ENCODE measurements at places on chromosomes 5 and 9.

DNA sequence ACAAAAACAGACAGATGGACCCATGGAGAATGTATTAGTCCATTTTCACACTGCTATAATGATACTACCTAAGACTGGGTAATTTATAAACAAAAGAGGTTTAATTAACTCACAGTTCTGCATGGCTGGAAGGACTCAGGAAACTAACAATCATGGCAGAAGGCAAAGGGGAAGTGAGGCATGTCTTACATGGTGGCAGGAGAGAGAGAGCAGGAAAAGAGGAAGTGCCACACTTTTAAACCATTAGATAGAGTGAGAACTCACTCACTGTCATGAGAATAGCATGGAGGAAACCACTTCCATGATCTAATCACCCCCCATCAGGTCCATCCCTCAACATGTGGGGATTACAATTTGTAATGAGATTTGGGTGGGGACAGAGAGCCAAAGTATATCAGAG lies 808.9 kb downstream of the CDH12 start:
- no peak overlapping the region for H3K27ac ChIP-seq
- H3K36me3 ChIP-seq = no peaks in the 10 kb centered on the region
- no peak overlapping the region for H3K4me3 ChIP-seq
- no peaks in the 10 kb centered on the region for H3K4me1 ChIP-seq
- no peak for DNase-seq
- no peaks in the 10 kb centered on the region for H3K27me3 ChIP-seq

DNA sequence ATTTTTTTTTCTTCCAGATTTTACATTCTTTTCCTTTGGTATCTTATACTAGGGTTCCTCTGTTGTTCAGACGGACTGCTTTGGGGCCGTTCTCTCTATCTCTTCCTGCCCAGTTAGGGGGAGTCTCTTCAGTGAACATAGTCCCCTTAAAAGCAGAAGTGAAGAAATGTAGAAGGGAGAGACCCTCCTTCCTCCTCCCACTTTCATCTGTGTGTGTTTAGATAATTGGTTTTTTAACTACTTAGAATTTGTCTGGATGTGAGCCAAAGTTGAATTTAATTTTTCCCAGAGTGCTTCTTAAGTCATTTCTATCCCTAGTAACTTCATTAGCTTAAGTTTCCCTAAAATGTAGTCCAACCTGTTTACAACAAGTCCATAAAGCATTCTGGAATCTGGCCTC lies 167.5 kb downstream of the HACD4 start:
- no peaks in the 10 kb centered on the region for H3K27me3 ChIP-seq
- no peak overlapping the region for H3K27ac ChIP-seq
- DNase-seq = no peak
- no peaks in the 10 kb centered on the region for H3K36me3 ChIP-seq
- no peaks in the 10 kb centered on the region for H3K4me1 ChIP-seq
- H3K4me3 ChIP-seq = no peak overlapping the region

- H3K27me3 ChIP-seq = no peaks in the 10 kb centered on the region
- no peaks in the 10 kb centered on the region for H3K4me1 ChIP-seq
- H3K27ac ChIP-seq = no peak overlapping the region
- no peak for DNase-seq
These were observed 1238.7 kb upstream of the WWC1 start for GRCh38 chr5:167052791-167053190.

DNA sequence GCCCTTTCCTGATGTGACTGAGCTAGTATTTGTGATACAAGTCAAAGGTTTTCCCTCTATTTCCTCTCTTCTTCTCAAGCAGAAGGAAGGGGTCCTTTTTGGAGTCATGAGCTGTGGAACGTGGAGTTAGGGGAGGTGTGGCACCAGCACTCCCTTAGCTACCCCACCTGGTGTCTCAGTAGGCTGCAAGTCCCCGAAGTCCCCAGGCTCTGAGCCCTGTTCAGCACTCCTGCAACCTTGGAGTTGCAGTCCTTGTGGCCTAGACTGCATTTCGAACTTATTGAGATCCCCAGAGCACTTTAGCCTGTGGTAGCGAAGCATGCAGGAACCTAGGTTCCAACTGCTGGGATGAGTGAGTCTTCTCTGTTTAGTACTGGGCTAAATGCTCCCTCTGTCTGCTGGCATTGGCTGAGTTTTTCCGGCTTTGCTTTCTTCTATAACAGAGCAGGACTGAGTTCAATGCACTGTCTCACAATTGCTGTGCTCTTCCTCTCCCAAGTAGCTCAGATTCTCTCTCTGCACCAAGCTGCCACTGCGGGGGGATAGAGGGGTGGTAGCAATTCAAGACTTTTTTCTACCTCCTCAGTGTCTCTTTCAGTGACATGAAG lies 600.7 kb upstream of the CDH9 start:
- H3K27me3 ChIP-seq = no peaks in the 10 kb centered on the region
- no peaks in the 10 kb centered on the region for H3K4me1 ChIP-seq
- DNase-seq = no peak
- H3K27ac ChIP-seq = no peak overlapping the region
- H3K4me3 ChIP-seq = no peak overlapping the region
- H3K36me3 ChIP-seq = no peaks in the 10 kb centered on the region

DNA sequence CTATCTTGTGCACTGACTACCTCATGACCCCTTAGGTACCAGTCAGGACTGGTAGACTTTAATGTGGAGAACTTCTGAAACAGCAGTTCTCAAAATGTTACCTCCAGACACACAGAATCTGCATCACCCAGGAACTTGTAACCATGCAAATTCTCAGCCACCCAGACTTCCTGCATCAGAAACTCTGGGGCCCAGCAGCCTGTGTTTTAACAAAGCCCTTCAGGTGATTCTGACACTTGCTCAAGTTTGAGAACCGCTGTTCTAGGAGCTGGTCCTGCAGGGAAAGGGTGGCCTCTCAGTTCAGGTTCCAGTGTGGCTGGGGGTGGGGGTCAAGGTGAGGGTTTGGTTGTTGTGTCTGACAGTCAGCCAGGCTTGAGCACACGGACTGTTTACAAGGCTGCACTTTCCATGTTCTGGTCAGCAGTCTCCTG lies 28.4 kb downstream of the ZFP62 start:
- H3K36me3 ChIP-seq = no peaks in the 10 kb centered on the region
- peaks cover 3% of the 10 kb centered on the region for H3K4me1 ChIP-seq
- no peak for DNase-seq
- H3K27me3 ChIP-seq = no peaks in the 10 kb centered on the region
- no peak overlapping the region for H3K4me3 ChIP-seq
- H3K27ac ChIP-seq = peak overlapping the region; percentile 92

DNA sequence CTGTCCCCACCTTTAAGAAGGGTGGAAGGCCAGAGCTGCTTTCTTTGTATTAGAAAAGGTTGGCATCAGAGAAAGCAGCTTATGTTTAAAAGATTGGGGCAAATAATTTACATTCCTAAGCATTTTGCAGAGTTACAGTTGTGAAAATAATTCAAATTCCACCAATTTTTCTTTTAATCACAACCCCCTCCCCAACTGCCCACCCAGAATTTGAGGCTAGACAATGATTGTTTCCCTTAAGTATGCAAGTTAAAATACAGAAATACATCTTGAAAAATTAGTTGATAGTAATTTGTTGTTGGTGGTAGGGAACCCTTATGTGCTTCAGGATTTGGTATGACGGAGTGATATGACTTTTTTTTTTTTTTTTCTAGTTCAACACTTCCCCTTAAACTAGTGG lies 133.0 kb downstream of the ZSWIM6 start:
- no peak for DNase-seq
- no peaks in the 10 kb centered on the region for H3K4me1 ChIP-seq
- H3K36me3 ChIP-seq = no peaks in the 10 kb centered on the region
- no peak overlapping the region for H3K27ac ChIP-seq

GRCh38 chr9:7095058-7095457 lies 337.3 kb downstream of the KDM4C start:
- no peaks in the 10 kb centered on the region for H3K4me1 ChIP-seq
- no peak for DNase-seq
- H3K27me3 ChIP-seq = no peaks in the 10 kb centered on the region
- H3K4me3 ChIP-seq = no peak overlapping the region
- H3K36me3 ChIP-seq = no peaks in the 10 kb centered on the region
- no peak overlapping the region for H3K27ac ChIP-seq

- peak; percentile 80 for DNase-seq
- no peaks in the 10 kb centered on the region for H3K4me1 ChIP-seq
- no peaks in the 10 kb centered on the region for H3K27me3 ChIP-seq
These were observed 547 bp downstream of the NIPBL start for GRCh38 chr5:36876965-36877666.

GRCh38 chr5:95623706-95624105 lies 3.8 kb downstream of the GPR150 start:
- H3K36me3 ChIP-seq = no peaks in the 10 kb centered on the region
- peaks cover 3% of the 10 kb centered on the region for H3K4me1 ChIP-seq
- H3K27ac ChIP-seq = no peak overlapping the region
- DNase-seq = no peak

GRCh38 chr9:89466451-89467277 lies 31.2 kb downstream of the SEMA4D start:
- no peak overlapping the region for H3K4me3 ChIP-seq
- peak overlapping the region; percentile 84 for H3K27ac ChIP-seq
- no peaks in the 10 kb centered on the region for H3K27me3 ChIP-seq
- DNase-seq = peak; percentile 54

DNA sequence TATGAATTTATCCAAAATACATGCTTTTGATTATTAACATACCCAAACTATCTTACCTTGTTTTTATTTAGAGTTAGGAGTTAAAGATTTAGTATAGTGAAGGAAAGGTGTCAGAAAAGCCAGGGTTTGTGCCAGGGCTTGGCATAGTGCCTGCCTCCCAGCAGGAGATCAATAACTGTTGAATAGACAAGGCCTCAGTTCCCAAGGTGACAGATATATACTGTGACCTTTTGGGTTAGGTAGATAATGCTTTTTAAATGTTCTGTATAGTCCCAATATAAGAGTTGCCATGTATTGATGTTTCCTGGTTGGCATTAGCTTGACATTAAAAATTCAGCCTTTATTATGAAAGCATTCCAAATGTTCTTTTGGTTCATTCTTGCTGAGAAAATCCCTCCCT lies 121.8 kb downstream of the MCTP1 start:
- no peak overlapping the region for H3K4me3 ChIP-seq
- H3K27ac ChIP-seq = no peak overlapping the region
- no peaks in the 10 kb centered on the region for H3K4me1 ChIP-seq
- no peaks in the 10 kb centered on the region for H3K27me3 ChIP-seq
- DNase-seq = no peak
- H3K36me3 ChIP-seq = no peaks in the 10 kb centered on the region

DNA sequence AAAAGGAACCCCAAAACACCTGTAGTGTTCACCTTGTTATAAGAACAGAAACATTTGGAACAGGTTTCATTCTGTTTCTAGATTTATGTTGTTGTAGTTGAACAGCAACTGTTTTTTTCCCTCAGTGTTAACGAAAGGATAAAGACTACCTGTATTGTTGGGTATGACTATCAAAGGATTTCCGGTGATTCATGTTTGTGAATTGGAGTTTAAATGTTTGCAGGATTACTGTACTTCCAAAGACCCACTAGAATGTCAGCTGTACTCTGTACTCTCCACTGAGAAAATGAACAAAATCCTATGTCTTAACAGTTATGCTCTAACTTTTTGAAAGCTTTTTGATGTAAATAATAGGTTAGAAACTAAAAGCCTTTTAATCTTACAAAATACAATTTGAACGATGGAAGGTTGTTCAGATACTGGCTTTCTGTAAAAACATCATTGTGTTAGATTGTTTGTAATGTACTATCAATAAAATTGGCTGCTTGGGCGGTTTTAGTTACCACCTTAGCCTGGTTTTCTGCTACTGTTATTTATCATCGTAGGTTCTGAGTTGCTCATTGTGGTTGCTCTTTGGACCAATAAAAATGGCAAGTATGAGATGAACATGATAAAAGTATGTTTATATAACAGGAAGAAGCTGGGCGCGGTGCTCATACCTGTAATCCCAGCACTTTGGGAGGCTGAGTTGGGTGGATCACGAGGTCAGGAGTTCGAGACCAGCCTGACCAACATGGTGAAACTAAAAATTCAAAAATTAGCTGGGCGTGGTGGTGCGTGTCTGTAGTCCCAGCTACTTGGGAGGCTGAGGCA lies 44.1 kb downstream of the DCP2 start:
- H3K36me3 ChIP-seq = peaks cover 6% of the 10 kb centered on the region
- H3K27ac ChIP-seq = no peak overlapping the region
- no peaks in the 10 kb centered on the region for H3K4me1 ChIP-seq
- H3K27me3 ChIP-seq = no peaks in the 10 kb centered on the region
- no peak for DNase-seq

- H3K27me3 ChIP-seq = no peaks in the 10 kb centered on the region
- DNase-seq = no peak
- H3K4me1 ChIP-seq = no peaks in the 10 kb centered on the region
- H3K4me3 ChIP-seq = peak overlapping the region; percentile 59
- no peaks in the 10 kb centered on the region for H3K36me3 ChIP-seq
These were observed 1.5 kb downstream of the CA9 start for GRCh38 chr9:35675204-35675603.

- DNase-seq = no peak
- H3K27me3 ChIP-seq = no peaks in the 10 kb centered on the region
- H3K36me3 ChIP-seq = no peaks in the 10 kb centered on the region
These were observed 1008.9 kb downstream of the EFNA5 start for GRCh38 chr5:106661866-106662265.

DNA sequence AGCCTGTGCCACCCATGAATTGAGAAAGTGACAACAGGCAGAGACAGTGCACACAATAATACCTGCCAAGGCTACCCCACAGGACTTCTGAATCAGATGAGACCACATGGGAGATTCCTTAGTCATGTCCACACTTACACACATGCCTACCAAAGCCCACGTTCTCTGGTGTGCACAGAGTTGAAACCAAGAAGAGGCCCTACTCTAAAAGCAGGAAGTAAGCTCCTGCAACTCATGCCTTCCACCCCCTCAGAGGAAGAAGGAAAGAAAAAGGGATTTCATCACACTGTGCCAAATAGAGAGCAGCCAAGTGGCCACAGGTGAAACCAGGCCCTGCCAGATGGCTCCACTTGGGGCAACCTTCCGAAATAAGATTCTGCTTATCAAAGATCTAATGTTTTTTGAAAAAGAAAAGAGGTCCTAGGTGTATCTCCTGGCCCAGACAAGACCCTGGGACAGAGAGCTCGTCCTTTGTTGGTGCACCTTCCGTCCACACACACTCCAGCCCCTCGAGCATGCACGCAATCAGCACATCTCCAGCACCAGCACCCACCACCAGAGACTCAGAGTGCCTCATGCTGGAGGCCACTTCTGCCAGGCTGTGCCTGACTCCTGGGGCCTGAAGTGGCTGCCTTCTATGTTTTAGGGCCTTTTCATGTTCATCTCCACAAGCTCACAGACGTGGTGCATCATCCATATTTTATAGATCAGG lies 114.6 kb upstream of the SPOCK1 start:
- no peak for DNase-seq
- no peaks in the 10 kb centered on the region for H3K4me1 ChIP-seq
- no peak overlapping the region for H3K27ac ChIP-seq
- no peak overlapping the region for H3K4me3 ChIP-seq
- no peaks in the 10 kb centered on the region for H3K27me3 ChIP-seq

DNA sequence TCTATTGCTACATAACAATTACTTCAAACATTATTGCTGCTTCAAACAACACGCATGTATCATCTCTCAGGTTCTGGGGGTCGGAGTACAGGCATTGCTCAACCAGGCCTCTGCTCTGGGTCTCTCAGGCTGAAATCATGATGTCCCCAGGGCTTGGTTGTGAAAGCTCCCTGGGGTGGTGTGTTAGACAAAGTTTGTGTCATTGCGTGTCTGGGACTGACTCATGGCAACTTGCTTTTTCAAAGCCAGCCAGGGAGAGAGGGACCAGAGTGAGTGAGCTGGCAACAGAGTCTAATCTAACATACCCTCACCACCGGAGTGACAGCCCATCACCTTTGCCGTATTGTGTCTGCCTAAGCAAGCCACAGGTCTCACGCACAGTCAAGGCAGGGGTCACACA lies 259.2 kb upstream of the NFIL3 start:
- H3K4me1 ChIP-seq = no peaks in the 10 kb centered on the region
- no peaks in the 10 kb centered on the region for H3K36me3 ChIP-seq

Data from Peyer's patch (tissue), 4 donors.